CD4-positive, alpha-beta T cell treated with Interleukin-17A for 4 hours (primary cell): ENCODE measurements at places on chromosomes 16 and 17.
A peak's percentile ranks its signal among the peaks of the same experiment; 100 is the strongest.

- DNase-seq = no peak
Observed at GRCh38 chr17:19404264-19404663, 6.8 kb upstream of the RNF112 start.

DNA sequence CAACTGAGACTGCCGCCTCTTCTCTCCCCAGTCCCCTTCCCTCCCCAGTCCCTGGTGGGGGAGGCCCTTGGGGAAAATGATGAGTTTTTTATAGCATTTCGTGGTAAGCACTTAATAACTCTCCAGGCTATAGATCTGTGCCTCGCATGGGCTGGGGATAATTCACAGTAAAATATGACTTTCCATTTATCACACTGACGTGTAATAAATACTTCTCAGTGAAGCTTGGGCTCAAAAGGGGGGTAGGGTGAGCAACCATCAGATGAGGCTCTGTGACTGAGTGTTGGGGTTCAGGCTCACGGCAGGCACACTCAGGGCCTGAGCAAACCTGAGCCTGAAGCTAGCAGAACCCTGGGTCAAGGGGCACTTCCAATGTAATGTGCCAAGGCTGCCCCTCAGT, 101.6 kb downstream of the CCT6B start:
- DNase-seq = no peak

GRCh38 chr17:7781429-7781828, 52.6 kb upstream of the KDM6B start:
- DNase-seq = no peak

- DNase-seq = peak; percentile 83
Observed at GRCh38 chr17:40095944-40096791, 4.2 kb downstream of the NR1D1 start.

- DNase-seq = no peak
Observed at GRCh38 chr16:68707340-68708152, 29.5 kb upstream of the CDH1 start.

DNA sequence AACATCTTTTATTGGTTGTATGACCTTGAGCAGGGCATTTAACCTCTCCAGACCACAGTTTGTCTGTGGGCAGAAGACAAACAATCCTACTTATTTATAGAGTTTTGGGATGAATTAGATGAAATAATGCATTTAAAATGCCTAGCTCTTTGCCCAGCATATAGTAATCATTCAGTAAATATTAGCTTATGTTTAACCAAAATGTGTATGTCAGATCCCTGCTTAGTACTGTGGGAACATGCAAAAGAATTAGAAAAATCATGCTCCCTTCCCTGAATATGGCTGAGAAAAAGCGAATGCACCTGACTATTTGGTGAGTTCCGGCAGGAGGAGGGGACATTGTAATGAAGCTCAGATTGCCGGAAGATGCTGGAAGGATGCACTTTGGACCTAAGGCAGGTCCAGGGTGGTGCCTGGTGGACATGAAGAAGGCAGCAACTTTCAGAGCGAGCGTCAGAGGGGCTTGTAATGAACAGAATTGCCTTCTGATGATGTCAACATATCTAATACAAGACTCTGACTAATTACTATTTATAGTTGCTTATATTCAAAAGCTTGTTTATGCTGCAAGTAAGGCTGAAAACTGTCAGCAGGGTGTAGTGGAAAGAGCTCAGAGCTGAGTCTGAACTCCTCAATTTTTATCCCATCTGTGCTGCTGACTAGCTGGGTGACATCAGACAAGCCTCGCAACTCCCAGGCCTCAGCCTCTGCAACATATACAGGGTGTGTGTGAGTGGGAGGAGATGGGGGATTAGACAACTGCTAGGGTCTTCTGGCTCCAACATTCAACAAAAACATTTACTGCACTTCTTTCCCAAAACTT, 221.2 kb downstream of the PRKCA start:
- no peak for DNase-seq

DNA sequence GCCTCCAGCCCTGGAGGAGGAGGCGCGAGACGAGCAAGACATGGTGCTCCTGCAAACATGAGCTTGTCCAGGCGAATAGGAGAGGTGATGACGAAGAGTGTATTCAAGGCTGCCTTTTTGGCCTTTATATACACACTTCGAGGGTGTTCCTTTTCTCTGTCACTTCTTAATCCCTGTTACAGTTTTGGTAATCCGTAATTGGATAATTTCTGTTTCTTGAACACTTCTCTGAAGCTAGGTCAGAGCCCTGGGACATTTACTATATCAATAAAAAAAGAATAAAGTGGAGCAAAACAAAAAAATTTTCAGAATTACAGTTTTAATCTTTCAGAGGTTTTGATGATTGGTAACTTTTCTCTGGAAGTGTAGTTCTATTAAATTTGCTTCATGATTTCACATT, at the start of gene KRT24:
TSS of gene KRT24 (minus strand) at position 101 of the 400 bp plus-strand sequence. CDS start at position 42, 59 bp downstream.
- DNase-seq = no peak

- DNase-seq = peak; percentile 44
Observed at GRCh38 chr17:47829870-47830269, 1.5 kb downstream of the MRPL10 start.

DNA sequence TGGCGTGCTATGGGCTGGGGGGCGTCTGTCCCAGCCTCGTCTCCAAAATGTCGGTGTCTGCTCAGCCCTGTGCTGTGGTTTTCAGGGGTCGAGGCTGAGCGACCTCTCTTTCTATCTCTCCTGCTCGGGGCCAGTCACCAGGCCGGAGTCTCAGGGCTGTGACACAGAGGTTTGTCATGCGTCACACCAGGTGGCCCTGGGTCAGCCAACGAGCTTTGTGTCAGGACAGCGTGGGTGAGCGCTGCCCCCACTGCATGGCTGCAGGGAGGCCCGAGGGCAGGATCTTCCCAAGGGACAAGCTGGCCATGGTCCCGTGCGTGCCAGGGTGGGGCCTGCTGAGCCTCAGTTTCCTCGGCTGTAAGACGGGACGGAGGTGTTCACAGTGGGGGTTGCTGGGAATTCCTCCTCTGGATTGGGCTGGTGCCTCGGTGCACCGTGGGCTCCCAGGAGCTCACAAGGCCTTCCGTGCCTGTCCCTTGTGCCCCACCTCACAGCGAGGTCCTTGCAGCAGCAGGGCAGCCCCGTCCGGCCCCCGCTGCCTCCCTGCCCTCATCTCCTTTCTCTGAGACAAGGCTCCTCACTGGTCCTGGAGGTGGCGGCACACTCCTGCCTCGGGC, 50.5 kb downstream of the CBFA2T3 start:
- no peak for DNase-seq
